T-cell (primary cell): ENCODE measurements at places on chromosomes 1 and 21.

GRCh38 chr1:201641524-201642253 lies 102.8 kb downstream of the NAV1 start:
- no peak for DNase-seq

- no peak for DNase-seq
Measured at GRCh38 chr1:209356976-209357377, 226.5 kb upstream of the CAMK1G start.

GRCh38 chr1:8905582-8906191 lies 27.2 kb upstream of the ENO1 start:
- DNase-seq, result no peak

GRCh38 chr1:53618500-53619366 lies 120.2 kb downstream of the GLIS1 start:
- no peak for DNase-seq

GRCh38 chr1:32753532-32754316 lies 51.2 kb upstream of the SYNC start:
- peak; percentile 60 for DNase-seq

DNA sequence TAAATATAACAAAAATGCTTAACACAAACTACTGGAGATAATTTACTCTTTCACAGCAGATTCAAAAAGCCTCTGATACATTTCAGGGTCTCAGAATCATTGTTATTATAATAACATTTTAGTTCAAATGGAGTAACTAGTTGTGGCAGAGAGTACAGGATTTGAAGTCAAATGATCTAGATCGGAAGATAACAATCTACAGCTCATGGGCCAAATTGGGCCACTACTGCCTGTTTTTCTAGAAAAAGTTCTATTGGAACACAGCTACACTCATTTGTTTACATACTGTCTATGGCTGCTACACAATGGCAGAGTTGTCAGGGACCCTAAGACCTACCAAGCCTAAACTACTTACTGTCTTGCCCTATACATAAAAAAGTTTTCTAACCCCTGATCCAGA lies 63.6 kb downstream of the ELAVL4 start:
- DNase-seq, result no peak

- DNase-seq, result no peak
Measured at GRCh38 chr1:10396870-10397269, 2.0 kb upstream of the PGD start.

DNA sequence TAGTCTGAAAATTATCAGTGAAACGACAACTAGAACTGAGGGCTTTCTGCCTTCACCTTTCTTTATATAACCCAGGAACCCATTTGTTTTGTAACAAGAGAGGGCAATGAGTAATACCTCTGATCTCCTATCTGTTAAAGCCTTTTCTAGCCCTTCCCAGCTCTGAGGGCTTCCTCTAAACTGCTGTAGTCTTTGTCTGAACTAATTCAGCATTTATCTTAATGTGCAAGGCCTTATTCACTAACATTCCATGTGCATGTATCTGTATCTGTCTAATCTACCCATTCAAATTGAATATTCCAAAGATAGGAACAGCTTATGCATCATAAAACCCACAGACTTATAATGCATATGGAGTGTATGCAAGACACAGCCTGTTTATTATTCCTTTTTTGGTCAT lies 167.1 kb downstream of the LYPLAL1 start:
- DNase-seq, result no peak

GRCh38 chr1:244010191-244010590 lies 40.9 kb upstream of the ZBTB18 start:
- DNase-seq, result peak; percentile 2

DNA sequence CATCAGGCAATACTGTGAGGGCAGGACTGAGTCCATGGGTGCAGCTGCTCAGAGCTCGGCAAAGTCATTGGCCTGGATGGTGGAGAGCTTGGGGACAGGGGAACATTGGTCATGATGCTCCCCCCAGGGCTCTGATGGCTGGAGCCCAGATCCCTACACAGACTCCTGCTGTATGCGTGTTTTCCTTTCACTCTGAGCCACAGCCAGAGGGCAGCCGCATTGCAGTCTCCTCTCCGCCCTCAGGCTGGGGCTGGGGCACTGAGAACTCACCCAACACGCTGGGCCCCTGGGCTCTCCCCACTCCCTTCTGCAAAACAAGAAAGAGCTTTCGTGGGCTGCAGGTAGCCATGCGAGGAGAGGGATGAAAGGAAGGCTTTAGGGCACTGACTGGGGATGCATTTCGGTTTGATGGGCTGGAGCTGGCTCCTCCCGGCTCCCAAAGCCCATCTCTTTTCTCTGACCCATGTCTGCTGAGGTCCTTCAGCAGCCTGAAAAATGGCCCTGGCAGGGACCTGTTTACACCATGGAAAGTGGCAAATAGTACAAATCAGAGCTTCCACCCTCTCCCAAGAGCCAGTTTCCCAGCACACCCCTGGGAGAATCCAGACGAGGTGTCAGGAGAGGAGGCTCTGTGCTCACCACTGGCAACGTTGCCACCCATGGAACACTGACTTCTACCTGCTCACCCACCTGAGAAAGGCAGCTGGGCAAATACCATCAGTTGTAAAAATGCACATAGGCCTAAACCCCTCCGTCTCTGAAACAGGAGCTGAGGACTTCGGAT lies 43.8 kb downstream of the CAPN2 start:
- no peak for DNase-seq

DNA sequence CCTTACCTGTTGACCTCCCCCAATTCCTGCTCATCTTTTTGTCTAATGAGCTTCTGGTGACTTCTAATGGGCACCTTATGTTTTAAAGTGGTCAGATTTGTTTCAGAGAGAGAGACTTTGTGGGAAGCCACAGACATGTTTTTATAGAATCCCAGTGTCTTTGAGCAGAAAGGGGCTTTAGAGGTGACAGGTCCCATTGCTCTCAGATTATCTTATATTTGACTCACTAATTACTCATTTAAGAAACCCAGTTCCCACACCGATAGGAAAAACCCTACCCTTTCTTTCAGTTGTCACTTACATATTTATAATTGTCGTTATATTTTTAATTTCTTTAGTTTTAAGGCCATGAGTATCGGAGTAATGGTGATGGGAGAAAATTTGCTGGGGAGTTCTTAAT lies 215.5 kb downstream of the CAMTA1 start:
- no peak for DNase-seq

DNA sequence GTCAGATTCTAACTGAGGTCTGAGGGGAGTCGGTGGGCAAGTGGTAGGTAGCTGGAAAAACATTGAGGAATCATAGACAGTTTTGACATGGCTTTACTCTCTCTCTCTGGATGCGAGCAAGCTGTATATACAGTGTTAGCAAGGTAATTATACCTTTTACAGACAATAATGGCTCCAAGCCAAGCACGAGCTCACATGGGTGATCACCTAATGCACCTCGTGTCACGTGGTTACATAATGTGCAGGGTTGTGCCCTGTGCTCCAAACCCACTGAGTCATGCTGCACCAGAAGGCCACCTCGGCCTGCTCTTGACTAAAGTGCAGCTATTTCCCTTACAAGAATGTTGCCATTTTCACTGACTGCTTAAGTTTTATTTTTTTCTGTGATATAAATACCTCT lies 7.6 kb upstream of the CLCA2 start:
- DNase-seq, result no peak

GRCh38 chr1:198157847-198158725 lies 1.3 kb downstream of the NEK7 start:
- no peak for DNase-seq

- DNase-seq, result no peak
Measured at GRCh38 chr1:150110116-150110515, 39.6 kb upstream of the PLEKHO1 start.

DNA sequence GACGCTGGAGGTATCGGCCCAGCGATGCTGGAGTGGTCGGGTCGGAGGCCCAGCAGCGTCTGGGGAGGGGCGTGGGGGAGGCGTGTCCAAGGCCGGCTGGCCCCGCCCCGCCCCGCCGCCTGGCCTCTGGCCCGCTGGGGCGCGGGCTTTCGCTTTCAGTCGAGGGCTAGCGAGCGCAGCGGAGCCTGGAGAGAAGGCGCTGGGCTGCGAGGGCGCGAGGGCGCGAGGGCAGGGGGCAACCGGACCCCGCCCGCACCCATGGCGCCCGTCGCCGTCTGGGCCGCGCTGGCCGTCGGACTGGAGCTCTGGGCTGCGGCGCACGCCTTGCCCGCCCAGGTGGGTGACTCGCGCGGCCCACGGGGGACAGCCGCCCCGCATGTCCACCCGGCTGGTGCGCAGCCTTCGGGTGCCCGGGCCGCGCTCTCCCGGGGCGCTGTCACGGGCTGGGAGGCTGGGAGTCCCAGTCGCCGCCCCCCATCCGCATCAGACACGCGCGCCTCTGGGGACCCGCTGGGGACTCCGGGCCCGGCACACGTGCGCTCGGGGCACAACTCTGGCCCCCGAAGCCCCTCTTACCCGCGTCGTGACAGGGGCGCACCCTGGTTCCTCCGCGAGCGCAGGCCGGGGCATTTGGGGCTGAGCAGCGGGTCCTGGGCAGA lies at the start of gene TNFRSF1B:
TSS of gene TNFRSF1B (plus strand) at position 158 of the 659 bp plus-strand sequence. CDS start at position 259, 101 bp downstream.
- peak; percentile 69 for DNase-seq

GRCh38 chr1:22064751-22065402 lies 12.4 kb downstream of the CDC42 start:
- DNase-seq, result no peak

DNA sequence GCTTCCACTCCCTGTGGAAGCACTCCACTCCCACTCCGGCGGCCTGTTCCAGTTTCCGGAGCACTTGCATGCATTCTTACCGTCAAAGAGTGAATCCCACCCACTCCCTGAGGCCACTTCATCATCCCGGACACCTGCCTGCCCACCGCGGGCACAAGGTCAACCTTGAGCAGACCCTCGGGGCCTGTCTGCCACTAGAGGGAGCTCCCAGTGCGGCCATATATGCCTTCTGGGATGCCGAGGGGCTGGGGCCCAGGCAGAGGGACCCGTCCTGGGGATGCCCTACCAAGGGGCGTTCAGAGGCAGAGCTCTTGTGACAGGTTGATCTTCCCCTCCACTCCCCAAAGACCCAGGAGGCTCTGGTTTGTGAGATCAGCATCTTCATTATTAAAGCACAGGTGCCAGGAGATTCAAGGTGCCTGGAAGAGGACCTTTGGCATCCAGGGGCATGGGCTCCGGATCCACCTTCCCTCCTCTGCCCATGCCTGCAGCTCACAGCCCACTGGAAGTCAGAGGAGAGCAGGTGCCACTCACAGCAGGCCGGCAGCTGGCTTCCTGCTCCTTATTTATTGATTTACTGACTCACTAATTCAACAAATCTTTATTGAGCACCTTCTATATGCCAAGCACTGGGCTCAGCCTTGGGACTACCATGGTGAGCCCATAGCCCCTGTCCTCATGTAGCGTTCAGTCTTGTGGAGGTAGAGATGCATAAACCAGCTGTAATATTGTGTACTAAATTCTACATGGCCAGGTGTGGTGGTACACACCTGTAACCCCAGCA lies 47.3 kb downstream of the UBIAD1 start:
- peak; percentile 20 for DNase-seq

- DNase-seq, result no peak
Measured at GRCh38 chr1:246837418-246838117, 94.2 kb downstream of the AHCTF1 start.

- no peak for DNase-seq
Measured at GRCh38 chr1:14930247-14930965, 223.1 kb upstream of the TMEM51 start.

DNA sequence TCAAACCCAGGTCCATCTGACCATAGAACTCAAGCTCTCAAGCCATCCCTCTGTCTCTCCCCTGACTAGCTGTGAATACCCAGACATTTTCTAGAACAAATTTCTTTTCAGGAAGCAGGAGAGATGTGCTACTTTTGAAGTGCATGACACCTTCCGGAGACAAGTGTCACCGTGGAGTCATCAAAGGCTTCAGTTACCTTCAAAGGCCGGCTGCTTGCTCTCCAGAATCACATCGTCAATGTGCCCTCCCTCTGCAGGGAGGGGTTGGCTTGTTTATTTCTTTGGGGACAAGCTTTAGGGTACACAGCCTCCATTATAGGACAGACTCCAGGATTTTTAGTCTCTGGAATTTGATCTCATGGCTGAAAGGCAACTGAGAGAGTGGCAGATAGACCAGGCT lies 37.7 kb upstream of the IGSF21 start:
- DNase-seq, result no peak

GRCh38 chr1:246280551-246280950 lies 226.5 kb downstream of the SMYD3 start:
- peak; percentile 2 for DNase-seq

- no peak for DNase-seq
Measured at GRCh38 chr1:113975211-113975895, 3.9 kb upstream of the OLFML3 start.

GRCh38 chr1:60974524-60975372 lies 107.6 kb upstream of the NFIA start:
- no peak for DNase-seq

GRCh38 chr1:69519006-69519405 lies 48.7 kb upstream of the LRRC7 start:
- DNase-seq, result no peak

DNA sequence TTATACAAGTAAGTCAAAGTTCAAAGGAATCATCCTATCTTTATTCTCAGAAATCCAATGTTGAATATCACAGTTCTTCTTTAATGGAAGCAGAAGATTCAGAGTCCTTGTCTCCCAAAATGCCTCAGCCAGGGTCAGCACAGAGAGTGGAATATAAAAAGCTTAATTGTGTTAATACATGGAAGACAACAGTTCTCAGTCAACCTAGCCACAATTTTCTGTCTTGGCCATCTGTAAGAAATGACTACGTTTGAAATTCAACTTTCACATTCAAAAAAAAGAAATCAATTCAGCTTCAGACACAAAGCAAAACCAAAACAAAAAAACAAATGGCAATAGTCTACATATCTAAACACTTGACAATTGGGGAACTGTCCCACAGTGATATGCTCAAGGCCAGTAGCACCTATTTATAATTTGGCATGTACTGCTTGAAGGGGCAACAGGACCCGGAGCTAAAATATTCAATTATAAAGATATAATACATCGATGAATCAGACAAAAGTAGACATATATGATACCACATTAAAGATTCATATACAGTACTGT lies 27.3 kb upstream of the GLIS1 start:
- no peak for DNase-seq

GRCh38 chr1:218991089-218991488 lies 182.6 kb upstream of the LYPLAL1 start:
- no peak for DNase-seq

DNA sequence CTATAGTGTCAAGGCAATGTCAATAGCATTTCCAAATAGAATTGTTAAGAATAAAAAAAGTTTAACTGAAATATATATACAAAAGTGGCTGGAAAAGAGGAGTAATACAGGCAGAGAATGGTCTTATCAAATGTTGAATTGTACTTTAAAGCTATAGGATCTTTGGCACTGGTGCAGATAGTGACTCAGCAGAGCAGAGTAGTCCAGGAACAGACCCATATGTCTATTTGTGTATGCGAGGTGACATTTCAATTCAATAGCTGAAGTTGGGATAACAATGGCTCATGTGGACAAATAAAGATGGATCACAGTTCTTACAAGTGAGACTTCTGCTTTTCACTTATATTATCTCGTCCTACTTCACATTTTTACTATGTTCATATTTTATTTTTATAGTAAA lies 543.0 kb upstream of the B3GALT2 start:
- no peak for DNase-seq

GRCh38 chr1:75641325-75641724 lies 30.4 kb upstream of the SLC44A5 start:
- DNase-seq, result no peak
